Pancreas (tissue), 10 donors: ENCODE measurements at places on chromosomes 1 and 21. TPM values are rescaled to one million over a fixed set of nuclear protein-coding genes. Genes with fewer than 3 reads are reported as not detected.

The S100A7A gene
- not detected for total RNA-seq

DNA sequence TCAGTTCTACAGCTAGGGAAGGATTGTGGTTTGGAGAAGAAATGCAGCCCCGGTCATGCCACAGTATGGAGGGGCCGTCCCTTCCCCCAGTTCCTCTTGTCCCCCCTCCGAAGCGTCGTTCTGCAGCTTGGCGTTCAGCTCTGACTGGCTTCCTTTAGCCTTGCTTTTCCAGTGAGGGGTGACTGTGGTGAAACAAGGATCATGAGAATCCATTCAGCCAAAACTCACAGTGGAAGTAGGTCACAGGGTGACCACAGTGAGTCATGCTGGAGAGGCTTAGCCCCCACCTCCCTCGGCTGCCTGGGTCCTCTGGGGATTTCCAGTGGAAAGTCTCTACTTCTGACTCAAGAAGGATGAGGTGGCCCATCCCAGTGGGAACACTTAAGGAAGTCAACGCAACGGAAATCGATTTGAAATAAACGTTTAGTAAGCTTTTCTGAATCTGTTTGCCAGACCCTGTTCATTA lies 37.3 kb upstream of the COL6A2 start:
- H3K27me3 ChIP-seq: no peaks in the 10 kb centered on the region
- H3K4me3 ChIP-seq: no peak overlapping the region
- H3K27ac ChIP-seq: no peak overlapping the region
- peak; percentile 26 for DNase-seq

- no peak overlapping the region for H3K27ac ChIP-seq
- no peaks in the 10 kb centered on the region for H3K36me3 ChIP-seq
- H3K4me3 ChIP-seq: no peak overlapping the region
- H3K27me3 ChIP-seq: no peaks in the 10 kb centered on the region
- no peak for DNase-seq
Observed at GRCh38 chr1:211099393-211099792, 34.6 kb downstream of the KCNH1 start.

GRCh38 chr1:20325844-20326420 lies 35.3 kb downstream of the VWA5B1 start:
- no peak for DNase-seq
- no peak overlapping the region for H3K27ac ChIP-seq
- no peaks in the 10 kb centered on the region for H3K36me3 ChIP-seq
- H3K4me1 ChIP-seq: no peaks in the 10 kb centered on the region
- no peaks in the 10 kb centered on the region for H3K27me3 ChIP-seq
- H3K4me3 ChIP-seq: no peak overlapping the region

DNA sequence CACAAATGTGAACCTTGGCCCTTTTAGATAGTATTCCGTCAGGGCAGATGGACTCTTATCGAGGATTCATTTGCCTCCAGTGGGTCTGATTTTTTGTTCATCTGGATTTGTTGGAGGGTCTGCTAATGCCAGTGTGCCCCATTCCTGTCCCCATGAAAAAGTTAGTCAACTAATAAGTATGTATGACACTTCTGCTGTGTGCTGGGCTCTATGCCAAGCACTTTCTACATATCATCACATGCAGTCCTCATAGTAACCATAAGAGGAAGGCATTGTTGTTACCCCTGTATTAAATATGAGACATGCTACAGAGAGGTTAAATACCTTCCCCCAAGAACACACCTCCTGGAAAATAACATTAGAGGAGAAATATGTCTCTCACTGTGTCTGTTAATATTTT lies 46.6 kb upstream of the MAB21L3 start:
- H3K27me3 ChIP-seq: no peaks in the 10 kb centered on the region
- DNase-seq: no peak
- H3K27ac ChIP-seq: no peak overlapping the region
- no peak overlapping the region for H3K4me3 ChIP-seq

The OR2T6 gene
- not detected for total RNA-seq
